B cell (primary cell): ENCODE measurements at places on chromosomes 5 and 9. TPM values are rescaled to one million over a fixed set of nuclear protein-coding genes. Genes with fewer than 3 reads are reported as not detected.

- H3K4me3 ChIP-seq = no peak overlapping the region
- H3K27me3 ChIP-seq = no peaks in the 10 kb centered on the region
- no peaks in the 10 kb centered on the region for H3K36me3 ChIP-seq
- no peak for DNase-seq
- H3K4me1 ChIP-seq = no peaks in the 10 kb centered on the region
- no peak overlapping the region for H3K27ac ChIP-seq
Measured at GRCh38 chr5:136399527-136399926, 34.2 kb upstream of the TRPC7 start.

DNA sequence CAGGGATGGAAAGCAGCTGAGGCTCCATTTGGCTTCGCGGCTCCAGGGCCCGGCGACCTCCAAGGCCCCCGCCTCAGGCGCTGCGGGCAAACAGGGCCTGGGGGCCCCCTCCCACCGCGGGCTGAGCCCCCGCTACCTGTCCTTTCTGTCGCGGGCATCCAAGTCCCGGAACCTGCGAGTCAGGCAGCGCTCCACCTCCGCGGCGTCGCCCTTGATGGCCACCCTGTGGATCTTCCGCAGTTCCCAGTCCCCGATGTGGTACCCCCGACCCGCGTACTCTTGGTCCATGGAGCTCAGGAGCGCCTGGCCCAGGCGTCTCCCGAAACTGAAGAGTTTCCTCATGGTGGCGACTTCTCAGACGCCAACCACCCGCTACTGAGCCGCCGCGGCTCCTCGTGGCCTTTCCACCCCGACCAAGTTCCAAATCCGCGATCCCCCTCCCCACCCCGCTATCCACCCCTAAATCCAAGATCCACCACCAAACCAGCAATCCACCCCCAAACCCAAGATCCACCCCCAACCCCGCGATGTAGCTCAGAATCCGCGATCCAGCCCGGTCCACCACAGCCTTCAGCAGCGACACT lies 86.5 kb upstream of the CCDC180 start:
- H3K4me1 ChIP-seq = peaks cover 10% of the 10 kb centered on the region
- no peak overlapping the region for H3K27ac ChIP-seq
- no peak for DNase-seq
- peak overlapping the region; percentile 51 for H3K4me3 ChIP-seq

DNA sequence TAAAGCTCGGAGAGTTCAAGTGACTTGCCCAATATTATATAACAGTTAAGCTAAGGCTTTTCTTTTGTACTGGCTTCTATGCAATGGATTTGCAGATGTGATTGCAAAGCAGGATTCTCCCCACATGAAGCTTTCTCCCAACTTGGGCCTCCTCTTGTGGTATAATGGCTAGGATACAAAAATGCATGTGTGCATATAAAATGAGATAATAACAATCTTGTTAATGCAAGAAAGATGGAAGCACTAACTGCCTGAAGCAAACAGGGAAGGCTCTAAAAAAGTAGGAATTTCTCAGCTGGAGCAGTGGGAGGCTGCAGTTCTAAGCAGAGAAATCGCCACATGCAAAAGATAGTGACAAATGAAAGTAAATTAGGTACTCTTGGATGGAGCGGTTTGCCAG lies 444.2 kb upstream of the RIOK2 start:
- H3K27ac ChIP-seq = no peak overlapping the region
- no peaks in the 10 kb centered on the region for H3K36me3 ChIP-seq
- no peak for DNase-seq
- no peak overlapping the region for H3K4me3 ChIP-seq

DNA sequence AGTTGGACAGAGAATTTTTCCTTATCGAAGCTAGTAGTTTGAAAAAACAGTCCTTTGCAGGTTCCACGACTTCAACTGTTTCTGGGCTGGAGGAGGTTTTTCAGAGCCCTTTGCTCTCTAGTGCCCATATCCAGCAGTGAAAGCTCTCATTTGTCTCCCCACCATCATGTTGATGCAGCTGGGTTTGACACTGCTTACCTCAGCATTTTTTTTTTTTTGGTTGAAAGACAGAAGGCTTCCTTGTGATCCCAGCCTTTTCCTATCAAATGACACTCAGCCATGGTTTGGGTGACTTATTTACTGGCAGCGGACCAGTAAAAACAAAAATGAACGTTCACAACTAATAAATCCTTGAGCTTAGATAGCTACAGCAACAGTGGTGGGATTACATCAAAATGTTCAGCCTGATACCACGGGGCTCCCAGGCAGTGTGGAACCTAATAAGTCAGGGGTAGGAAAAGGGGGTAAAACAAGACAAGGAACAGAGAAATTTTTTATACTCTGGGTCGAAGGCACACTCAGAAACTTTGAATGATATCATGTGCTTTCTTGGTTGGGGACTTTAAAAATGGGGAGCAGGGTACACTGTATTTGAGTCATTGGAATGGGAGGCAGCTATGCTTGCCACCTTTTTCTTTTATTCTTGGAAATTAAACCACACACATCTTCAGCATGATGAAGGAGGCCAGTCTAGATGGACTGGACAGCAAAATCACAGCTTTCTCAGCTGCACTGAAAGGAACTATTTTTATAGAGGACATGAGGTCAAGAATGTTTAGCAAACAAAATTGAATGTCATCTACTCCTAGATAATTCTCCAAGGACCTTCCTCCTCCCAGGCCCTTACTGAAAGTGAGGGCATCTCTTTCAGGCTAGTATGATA lies 308.9 kb upstream of the MPDZ start:
- H3K4me3 ChIP-seq = no peak overlapping the region
- H3K27me3 ChIP-seq = no peaks in the 10 kb centered on the region
- no peaks in the 10 kb centered on the region for H3K4me1 ChIP-seq
- no peak for DNase-seq

The SEMA6A gene
- 0.44 and 0.61 TPM in 2 replicates for total RNA-seq

- H3K4me3 ChIP-seq = no peak overlapping the region
- H3K27ac ChIP-seq = no peak overlapping the region
- no peaks in the 10 kb centered on the region for H3K36me3 ChIP-seq
- H3K27me3 ChIP-seq = no peaks in the 10 kb centered on the region
Measured at GRCh38 chr5:9363026-9363425, 182.8 kb downstream of the SEMA5A start.
